ENCODE measurements at places on chromosomes 1 and 21.

DNA sequence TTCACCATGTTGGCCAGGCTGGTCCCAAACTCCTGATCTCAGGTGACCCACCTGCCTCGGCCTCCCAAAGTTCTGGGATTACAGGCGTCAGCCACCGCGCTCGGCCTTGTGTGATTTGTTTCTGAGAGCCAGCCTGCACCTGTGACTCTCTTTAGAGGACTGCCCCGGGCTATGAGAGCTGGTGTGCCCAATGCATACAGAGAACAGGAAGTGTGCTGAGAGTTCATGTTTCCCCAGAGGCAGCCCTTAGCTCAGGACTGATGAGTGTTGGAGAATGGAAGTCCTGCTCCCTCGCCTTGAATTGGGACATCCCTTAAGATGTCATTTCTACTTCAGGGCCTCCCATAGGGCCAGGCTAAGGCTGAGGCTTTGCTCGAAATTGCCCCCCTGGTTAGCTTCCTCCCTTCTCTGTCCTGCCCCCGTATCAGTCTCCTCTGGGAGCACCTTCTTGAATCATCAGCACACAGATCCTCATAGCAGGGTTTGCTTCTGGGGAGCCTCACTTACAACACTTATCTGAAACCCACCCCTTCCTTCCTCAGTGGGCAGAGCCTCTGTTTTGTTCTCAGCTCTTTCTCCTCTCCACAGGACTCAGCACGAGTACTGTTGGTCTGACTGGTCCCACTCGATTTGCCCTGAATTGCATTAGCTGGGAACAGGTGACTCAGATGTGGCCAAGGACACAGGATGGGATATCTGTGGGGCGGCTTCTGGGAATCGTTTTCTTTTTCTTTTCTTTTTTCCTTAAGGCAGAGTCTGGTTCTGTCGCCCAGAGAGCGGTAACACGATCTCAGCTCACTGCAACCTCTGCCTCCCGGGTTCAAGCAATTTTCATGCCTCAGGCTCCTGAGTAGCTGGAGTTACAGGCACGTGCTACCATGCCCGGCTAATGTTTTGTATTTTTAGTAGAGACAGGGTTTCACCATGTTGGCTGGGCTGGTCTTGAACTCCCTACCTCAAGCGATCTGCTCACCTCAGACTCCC, 80.1 kb downstream of the UBIAD1 start:
- DNase-seq: no peak

- peak; percentile 95 for DNase-seq
Measured at GRCh38 chr1:94636624-94637023, 95.1 kb upstream of the F3 start.

- no peak for DNase-seq
Measured at GRCh38 chr1:26915204-26915842, 1.5 kb upstream of the NR0B2 start.

GRCh38 chr1:205840146-205840923, 9.6 kb downstream of the PM20D1 start:
- no peak for DNase-seq

DNA sequence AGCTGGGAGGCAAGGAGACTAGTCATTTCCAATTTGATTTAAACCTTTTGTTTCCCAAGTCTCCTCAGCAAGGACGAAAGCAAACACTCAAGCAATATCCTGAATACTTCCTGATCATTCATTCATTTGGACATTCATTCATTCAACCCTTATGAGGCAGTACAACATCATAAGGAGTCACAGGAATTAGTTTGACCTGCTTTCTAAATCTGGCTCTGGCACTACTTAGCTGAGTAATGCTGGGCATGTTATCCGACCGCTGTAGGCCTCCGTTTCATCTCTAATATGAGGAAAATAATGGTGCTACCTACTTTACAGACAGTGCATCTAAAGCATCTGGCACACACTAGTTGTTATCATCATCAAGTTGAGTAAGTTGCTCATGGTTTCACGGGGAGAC, 11.7 kb downstream of the FAM78B start:
- no peak for DNase-seq

Measured in fibroblast of villous mesenchyme (primary cell).